ENCODE measurements at places on chromosomes 2 and 18.

DNA sequence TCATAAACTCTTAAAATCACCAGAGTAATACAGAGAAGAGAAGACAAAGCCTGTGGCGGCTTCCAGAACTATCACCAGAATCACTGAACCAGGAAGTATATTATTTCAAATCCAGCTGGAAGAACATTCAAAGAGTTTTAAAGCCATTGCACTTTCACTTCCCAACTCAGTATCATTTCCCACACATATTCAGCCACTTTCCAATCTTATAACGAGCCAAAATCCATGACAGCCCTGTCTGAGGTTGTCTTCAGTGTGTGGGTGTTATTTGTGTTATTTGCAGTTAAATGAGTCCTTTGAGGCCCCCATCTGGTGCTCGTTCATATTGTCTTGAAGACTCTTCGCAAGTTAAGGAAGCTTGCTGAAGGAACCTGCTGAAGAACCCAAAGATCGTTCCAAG is 559.9 kb downstream of the TSN start:
- no peak for DNase-seq

GRCh38 chr2:147639386-147639785 is 205.4 kb upstream of the ACVR2A start:
- no peak for DNase-seq

- no peak for DNase-seq
These were observed 54.5 kb downstream of the MEMO1 start for GRCh38 chr2:31956312-31956711.

DNA sequence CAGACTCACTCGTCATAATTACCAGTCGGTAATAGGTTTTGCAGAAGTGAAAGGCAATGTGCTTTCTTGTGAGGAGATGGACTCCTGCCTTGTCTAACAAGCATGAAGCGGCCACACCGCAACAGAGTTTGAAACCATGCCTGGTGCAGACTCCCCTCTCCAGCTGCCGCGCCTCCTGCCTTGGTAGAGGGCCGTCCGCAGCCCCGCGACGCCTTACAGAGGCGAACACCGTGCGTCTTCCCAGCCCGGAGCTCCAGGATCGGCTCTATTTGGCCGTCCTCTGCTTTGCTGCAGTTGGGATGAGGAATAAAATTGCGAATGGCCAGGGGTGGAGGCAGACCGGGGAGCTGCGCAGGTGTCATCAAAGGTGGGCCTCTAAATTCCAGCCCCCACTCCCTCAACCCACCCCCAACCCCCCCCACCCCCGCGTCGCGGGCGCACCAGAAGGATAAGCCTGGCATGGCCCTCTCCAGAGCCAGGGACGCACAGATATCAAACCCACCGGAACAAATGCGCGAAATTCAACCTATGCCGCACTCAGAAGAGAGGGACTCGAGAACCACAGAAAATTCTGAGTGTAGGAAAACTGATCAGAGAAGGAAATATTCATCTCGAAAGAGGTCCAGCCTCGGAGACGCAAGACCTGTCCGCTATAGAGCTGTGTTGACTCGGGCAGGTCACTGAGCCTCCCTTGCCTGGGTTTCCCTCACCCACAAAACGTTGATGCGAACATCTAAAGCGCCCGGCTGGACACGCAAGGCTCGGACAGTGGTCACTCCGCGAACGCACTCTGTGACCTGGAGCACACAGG is 1.1 kb downstream of the TRABD2A start:
- DNase-seq: no peak

DNA sequence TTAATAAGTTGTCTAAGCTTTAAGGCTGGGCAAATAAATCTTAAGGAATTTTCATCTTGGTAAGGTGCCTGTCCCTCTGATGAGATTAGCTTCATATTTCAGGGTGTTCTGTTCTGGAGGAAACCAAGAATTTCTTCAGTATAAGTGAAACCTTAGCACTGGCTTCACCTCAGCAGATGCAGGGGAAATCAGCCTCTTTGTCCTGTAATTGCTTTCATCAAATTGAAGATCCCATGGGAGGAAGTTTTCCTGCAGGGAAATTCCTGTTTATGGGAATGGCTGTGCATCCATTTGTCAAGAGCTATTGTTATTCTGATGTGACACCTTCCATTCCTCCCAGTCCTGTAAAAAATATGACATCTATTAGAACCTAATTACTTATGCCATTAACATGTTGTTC is 174.5 kb downstream of the PTPRM start:
- no peak for DNase-seq

DNA sequence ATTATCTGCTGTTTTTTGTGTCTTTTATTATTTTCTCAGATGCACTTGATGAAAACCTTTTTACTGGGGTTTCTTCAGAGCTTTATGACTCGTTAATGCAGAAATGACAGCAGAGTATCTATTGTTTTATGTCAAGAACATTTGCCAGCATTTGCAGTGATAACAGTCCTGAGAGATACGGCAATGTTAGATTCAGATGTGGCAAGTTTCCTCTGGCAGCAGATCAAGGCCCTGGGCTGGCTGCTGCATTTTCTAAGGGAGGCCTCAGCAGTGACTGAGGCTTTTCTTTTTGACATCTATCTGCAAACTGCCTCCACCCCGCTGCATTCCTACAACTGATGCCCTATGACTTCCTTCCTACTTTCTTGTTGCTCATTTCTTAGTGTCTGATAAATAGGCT is 40.2 kb downstream of the EFEMP1 start:
- peak; percentile 68 for DNase-seq

- DNase-seq: no peak
These were observed 57.7 kb downstream of the PELI1 start for GRCh38 chr2:64086347-64087082.

GRCh38 chr2:10006236-10007161 is 36.9 kb upstream of the KLF11 start:
- no peak for DNase-seq

- DNase-seq: peak; percentile 24
These were observed 199.7 kb downstream of the MYO3B start for GRCh38 chr2:170377500-170378207.

DNA sequence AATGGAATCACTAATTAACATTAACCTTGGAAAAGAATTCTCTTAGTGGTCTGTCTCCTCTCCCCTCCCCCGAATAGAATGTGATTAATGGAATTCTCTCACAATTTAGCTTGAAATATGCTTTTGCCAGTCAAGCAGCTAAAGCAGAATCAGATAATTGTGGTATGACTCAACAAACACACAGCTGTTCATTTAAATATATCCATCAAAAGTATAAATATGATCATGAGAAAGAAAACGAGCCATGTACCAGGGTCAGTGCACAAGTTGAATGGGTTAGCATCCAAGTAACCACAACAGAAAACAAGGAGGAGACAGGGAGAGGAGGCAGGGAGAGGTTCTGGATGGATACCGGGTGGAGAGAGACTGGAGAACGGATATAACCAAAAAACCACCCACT is 66.9 kb downstream of the ACVR1 start:
- peak; percentile 81 for DNase-seq

All from choroid plexus epithelial cell (primary cell).